Left ventricle myocardium inferior (tissue), 1 donor: ENCODE measurements at places on chromosomes 1 and 21. TPM values are rescaled to one million over a fixed set of nuclear protein-coding genes. Genes with fewer than 3 reads are reported as not detected.

Gene SIM2
- not detected for total RNA-seq

Gene CFAP107
- not detected for total RNA-seq

Gene LCE2C
- not detected for total RNA-seq

Gene ATXN7L2
- 2.1 TPM for total RNA-seq

Gene FOXD2
- total RNA-seq: not detected

GRCh38 chr1:234488054-234489006 lies 9.4 kb upstream of the TARBP1 start:
- H3K27ac ChIP-seq: no peak overlapping the region
- no peaks in the 10 kb centered on the region for H3K36me3 ChIP-seq
- no peaks in the 10 kb centered on the region for H3K27me3 ChIP-seq
- peaks cover 12% of the 10 kb centered on the region for H3K4me1 ChIP-seq
- no peak overlapping the region for H3K4me3 ChIP-seq

GRCh38 chr1:234541286-234541975 lies 62.5 kb upstream of the TARBP1 start:
- H3K4me1 ChIP-seq: peaks cover 99% of the 10 kb centered on the region
- H3K27me3 ChIP-seq: no peaks in the 10 kb centered on the region
- H3K4me3 ChIP-seq: no peak overlapping the region

DNA sequence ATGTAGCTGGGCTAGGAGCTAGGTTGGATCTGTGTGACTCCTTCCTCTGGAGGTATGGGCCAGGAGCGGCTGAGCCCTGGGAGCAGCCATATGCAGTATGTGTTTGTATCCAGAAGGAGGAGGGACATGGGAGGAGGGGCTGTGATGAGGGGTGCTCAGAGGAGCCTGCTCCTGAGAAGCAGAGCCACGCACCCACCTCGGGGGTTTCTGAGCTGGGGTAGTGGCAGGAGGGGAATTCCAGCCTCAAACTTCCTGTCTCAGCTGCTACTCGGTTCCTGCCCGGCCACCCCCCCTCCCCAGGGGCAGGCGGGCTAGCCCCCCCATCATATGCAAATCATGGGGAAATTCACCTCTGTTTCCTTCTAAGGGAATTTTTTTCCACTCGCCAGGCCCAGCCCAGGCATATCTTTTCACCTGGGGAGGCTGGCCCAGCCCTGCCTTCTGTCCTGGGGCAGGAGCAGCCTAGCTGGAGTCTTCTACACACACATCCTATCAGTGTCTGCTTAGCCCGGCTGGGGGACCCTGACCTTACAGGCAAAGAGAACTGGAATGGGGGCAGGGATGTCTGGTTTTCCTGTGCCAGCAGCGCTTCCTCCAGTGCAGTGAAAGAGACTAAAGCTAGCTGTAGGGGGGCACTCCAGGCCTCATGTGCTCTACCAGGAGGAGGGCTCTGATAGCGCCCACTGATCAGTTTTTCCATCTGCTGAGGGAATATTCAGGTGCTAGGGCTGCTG lies 3.0 kb downstream of the ZC3H12A start:
- H3K27me3 ChIP-seq: no peaks in the 10 kb centered on the region
- H3K4me1 ChIP-seq: peaks cover 83% of the 10 kb centered on the region
- peak overlapping the region; percentile 83 for H3K4me3 ChIP-seq
- peaks cover 45% of the 10 kb centered on the region for H3K36me3 ChIP-seq
- H3K27ac ChIP-seq: peak overlapping the region; percentile 91

GRCh38 chr1:92543131-92544055 lies 56.7 kb upstream of the GFI1 start:
- H3K4me1 ChIP-seq: peaks cover 5% of the 10 kb centered on the region
- H3K4me3 ChIP-seq: no peak overlapping the region
- DNase-seq: no peak
- H3K27ac ChIP-seq: no peak overlapping the region
- H3K27me3 ChIP-seq: no peaks in the 10 kb centered on the region

GRCh38 chr1:194052514-194053338 lies 866.3 kb upstream of the B3GALT2 start:
- DNase-seq: no peak
- no peak overlapping the region for H3K4me3 ChIP-seq
- H3K27me3 ChIP-seq: no peaks in the 10 kb centered on the region
- H3K36me3 ChIP-seq: no peaks in the 10 kb centered on the region

DNA sequence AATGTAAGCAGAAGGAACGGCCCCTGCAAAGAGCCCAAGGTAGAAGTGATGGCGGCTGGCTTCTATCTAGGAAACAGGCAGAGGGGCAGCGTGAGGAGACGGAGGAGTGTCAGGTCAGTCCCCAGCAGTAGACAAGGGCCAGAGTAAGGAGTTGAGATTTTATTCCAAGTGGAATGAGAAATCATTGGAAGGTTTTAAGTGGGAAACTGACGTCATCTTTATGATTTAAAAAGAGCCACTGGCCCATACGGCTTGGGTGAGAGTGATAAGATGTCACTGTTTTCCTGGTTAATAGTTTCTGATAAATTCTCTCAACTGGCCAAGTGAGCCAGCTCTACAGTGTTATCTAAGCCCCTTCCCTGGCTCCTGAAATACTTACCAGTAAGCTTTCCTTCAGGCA lies 103.2 kb upstream of the CAMK1G start:
- H3K4me3 ChIP-seq: no peak overlapping the region
- no peaks in the 10 kb centered on the region for H3K4me1 ChIP-seq
- no peak overlapping the region for H3K27ac ChIP-seq
- H3K36me3 ChIP-seq: no peaks in the 10 kb centered on the region
- DNase-seq: no peak
